Activated naive CD8-positive, alpha-beta T cell treated with anti-CD3 and anti-CD28 coated beads, Interleukin-2, amount 50 U/mL, for 24 hours (primary cell): ENCODE measurements at places on chromosomes 6 and 20.
A peak's percentile ranks its signal among the peaks of the same experiment; 100 is the strongest.

GRCh38 chr20:61733216-61733615, 332.5 kb downstream of the TAF4 start:
- H3K36me3 ChIP-seq, result no peaks in the 10 kb centered on the region
- H3K27ac ChIP-seq, result no peak overlapping the region
- H3K4me3 ChIP-seq, result no peak overlapping the region
- H3K27me3 ChIP-seq, result peaks cover 2% of the 10 kb centered on the region
- no peak for DNase-seq

GRCh38 chr6:37979392-37980221, 160.1 kb downstream of the ZFAND3 start:
- H3K27ac ChIP-seq, result no peak overlapping the region
- H3K36me3 ChIP-seq, result peaks cover 21% of the 10 kb centered on the region
- H3K4me1 ChIP-seq, result peaks cover 55% of the 10 kb centered on the region

GRCh38 chr20:31497838-31498540, 16.3 kb upstream of the HM13 start:
- H3K27me3 ChIP-seq, result peaks cover 9% of the 10 kb centered on the region
- H3K4me1 ChIP-seq, result no peaks in the 10 kb centered on the region
- no peak overlapping the region for H3K4me3 ChIP-seq

GRCh38 chr6:122048570-122048969, 350.9 kb upstream of the HSF2 start:
- no peak overlapping the region for H3K27ac ChIP-seq
- H3K4me3 ChIP-seq, result no peak overlapping the region
- H3K4me1 ChIP-seq, result no peaks in the 10 kb centered on the region
- DNase-seq, result no peak

- H3K4me3 ChIP-seq, result no peak overlapping the region
- peaks cover 7% of the 10 kb centered on the region for H3K4me1 ChIP-seq
- no peak overlapping the region for H3K27ac ChIP-seq
- DNase-seq, result no peak
- H3K36me3 ChIP-seq, result no peaks in the 10 kb centered on the region
Measured at GRCh38 chr20:19975436-19975799, 41.7 kb upstream of the NAA20 start.

- H3K27me3 ChIP-seq, result no peaks in the 10 kb centered on the region
- H3K36me3 ChIP-seq, result peaks cover 4% of the 10 kb centered on the region
Measured at GRCh38 chr6:157990321-157991066, 8.8 kb downstream of the SYNJ2 start.

DNA sequence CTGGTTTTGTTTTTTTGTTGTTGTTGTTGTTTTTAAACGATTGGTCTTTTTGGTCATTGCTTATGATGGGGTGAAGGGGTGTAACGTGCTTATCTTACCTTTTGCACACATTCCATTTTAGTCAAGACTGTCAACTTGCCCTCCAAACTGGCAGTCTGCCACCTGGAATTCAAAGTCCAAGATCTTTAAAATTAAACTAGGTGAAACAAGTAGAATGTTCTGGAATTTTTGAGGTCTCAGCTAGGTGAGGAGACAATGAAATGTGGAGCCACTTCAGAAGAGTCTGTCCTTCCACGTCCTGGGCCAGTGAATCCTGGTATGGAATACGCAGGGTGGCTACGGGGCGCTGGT, 344.6 kb downstream of the ZFAND3 start:
- no peak overlapping the region for H3K27ac ChIP-seq
- DNase-seq, result no peak
- H3K36me3 ChIP-seq, result peaks cover 11% of the 10 kb centered on the region
- no peaks in the 10 kb centered on the region for H3K4me1 ChIP-seq
- H3K27me3 ChIP-seq, result no peaks in the 10 kb centered on the region

- no peak overlapping the region for H3K27ac ChIP-seq
- H3K4me3 ChIP-seq, result no peak overlapping the region
- H3K27me3 ChIP-seq, result peaks cover 2% of the 10 kb centered on the region
- DNase-seq, result no peak
- no peaks in the 10 kb centered on the region for H3K36me3 ChIP-seq
Measured at GRCh38 chr6:2625581-2625980, 125.1 kb downstream of the MYLK4 start.

DNA sequence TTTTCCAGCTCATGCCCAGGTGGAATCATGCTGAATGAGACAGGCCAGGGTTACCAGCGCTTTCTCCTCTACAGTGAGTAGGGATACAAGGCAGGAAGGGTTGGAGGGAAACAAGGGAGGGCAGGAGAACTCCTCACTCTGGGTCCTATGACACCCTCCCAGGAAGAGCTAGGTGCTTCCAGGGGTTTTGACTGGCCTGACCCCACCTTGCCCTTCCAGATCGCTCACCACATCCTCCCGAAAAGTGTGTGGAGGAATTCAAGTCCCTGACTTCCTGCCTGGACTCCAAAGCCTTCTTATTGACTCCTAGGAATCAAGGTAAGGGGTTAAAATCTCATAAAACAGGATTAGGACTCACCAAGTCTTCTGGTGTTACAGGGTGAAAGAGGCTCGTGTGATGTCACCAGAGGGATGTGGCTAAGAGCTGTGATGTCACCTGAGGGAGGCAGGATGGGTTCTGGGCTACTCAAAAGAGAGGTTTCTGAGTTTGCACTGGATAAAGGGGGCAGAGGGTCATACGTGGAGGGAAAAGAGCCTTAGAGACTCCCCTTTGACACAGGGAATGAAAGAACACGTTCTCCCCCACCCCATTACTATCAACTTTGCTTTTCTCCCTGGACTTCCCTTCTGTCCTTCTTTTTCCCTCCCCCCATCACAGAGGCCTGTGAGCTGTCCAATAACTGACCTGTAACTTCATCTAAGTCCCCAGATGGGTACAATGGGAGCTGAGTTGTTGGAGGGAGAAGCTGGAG, 1.9 kb downstream of the APOM start:
- H3K36me3 ChIP-seq, result peaks cover 32% of the 10 kb centered on the region
- H3K4me1 ChIP-seq, result peaks cover 69% of the 10 kb centered on the region
- H3K27me3 ChIP-seq, result no peaks in the 10 kb centered on the region
- H3K27ac ChIP-seq, result peak overlapping the region; percentile 79

GRCh38 chr20:9647741-9648140, 133.4 kb downstream of the LAMP5 start:
- no peaks in the 10 kb centered on the region for H3K4me1 ChIP-seq
- H3K36me3 ChIP-seq, result no peaks in the 10 kb centered on the region
- DNase-seq, result no peak

DNA sequence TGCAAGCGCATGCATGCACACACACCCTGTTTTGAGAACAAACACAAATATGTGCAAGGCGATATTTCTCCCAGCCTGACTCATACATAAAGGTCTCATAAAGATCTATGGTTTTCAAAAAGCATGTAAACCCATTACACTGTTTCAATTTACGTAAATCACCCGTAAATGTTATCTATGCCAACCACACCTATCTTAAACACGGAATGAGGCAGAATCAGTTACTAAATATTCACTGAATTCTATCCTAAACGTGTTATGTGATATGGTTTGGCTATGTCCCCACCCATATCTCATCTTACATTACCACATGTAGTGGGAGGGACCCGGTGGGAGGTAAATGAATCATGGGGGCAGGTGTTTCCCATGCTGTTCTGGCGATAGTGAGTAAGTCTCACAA, 621.6 kb downstream of the KIF16B start:
- DNase-seq, result no peak
- no peak overlapping the region for H3K27ac ChIP-seq
- H3K36me3 ChIP-seq, result peaks cover 2% of the 10 kb centered on the region
- H3K27me3 ChIP-seq, result peaks cover 2% of the 10 kb centered on the region
- no peak overlapping the region for H3K4me3 ChIP-seq

DNA sequence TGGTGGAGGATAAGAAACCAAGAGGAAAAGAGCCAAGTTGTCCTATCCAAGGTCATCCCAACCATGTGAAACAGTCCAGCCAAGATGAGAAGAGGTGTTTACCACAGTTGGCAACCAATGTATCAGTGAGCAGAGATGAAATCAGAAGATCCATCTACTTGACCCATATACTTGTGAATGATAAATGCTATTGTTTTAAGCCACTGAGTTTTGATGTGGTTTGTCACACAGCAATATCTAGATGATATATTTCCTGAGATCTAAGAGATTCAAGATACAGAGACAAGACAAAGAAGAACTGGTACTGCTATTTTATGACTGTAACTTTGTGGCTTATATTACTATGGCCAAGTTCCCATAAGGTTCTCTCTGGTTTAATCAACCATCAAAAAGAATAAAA, 721.2 kb downstream of the MAFB start:
- no peak overlapping the region for H3K27ac ChIP-seq
- H3K36me3 ChIP-seq, result no peaks in the 10 kb centered on the region
- peaks cover 2% of the 10 kb centered on the region for H3K27me3 ChIP-seq

DNA sequence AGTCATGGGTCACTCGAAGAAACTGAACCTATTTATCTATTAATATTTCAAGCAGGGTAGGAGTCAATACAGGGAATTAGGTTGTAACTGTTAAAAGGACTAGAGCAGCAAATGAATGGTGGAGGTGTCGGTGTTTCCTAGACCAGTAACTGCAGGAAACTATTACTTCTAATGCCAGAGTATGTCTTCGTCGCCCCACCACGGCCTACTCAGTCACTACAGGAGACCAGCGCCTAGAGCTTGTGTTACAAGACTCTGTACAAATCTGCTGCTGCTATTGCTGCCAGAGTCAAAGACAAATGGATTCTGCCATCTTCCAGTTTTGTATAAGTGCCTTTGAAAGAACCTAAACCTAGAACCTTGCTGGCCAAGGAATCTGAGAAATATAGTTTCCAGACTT, 343.9 kb downstream of the SOX4 start:
- H3K27ac ChIP-seq, result no peak overlapping the region
- no peaks in the 10 kb centered on the region for H3K27me3 ChIP-seq
- no peak for DNase-seq
- H3K4me3 ChIP-seq, result no peak overlapping the region
- peaks cover 2% of the 10 kb centered on the region for H3K36me3 ChIP-seq

- DNase-seq, result no peak
- no peaks in the 10 kb centered on the region for H3K36me3 ChIP-seq
- no peaks in the 10 kb centered on the region for H3K4me1 ChIP-seq
- H3K27ac ChIP-seq, result no peak overlapping the region
- no peak overlapping the region for H3K4me3 ChIP-seq
Measured at GRCh38 chr6:78749326-78749725, 118.0 kb upstream of the IRAK1BP1 start.

DNA sequence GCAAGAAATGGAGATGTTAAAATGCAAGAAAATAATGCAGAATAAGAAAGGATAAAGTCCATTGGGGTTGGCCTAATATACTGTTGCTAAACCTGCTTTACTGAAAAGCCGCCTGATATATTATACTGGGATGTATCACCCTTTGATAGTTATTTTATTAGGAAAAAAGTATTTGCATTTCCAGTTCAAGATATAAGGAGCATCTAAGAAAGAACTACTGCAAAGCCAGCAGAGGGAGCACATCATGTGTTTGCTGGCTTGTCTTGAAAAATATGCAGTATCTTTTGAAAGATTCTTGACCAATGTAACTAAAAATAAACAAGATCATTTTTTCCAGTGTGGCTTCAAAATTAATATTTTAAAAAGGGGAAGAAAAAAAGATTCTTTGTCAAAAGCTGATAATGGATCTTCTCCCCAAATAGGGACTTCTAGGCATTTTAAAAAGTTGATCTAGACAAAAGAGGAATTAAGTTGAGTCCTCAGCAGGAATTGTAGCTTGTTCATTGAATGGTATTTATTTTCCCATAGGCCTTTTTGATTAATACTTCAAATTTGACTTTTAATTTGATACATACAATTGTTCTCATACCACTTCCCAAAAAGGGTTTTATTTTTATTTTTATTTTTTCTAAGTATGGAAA, 214.9 kb downstream of the ZFAND3 start:
- H3K4me3 ChIP-seq, result no peak overlapping the region
- no peaks in the 10 kb centered on the region for H3K27me3 ChIP-seq
- no peak overlapping the region for H3K27ac ChIP-seq
- no peak for DNase-seq

DNA sequence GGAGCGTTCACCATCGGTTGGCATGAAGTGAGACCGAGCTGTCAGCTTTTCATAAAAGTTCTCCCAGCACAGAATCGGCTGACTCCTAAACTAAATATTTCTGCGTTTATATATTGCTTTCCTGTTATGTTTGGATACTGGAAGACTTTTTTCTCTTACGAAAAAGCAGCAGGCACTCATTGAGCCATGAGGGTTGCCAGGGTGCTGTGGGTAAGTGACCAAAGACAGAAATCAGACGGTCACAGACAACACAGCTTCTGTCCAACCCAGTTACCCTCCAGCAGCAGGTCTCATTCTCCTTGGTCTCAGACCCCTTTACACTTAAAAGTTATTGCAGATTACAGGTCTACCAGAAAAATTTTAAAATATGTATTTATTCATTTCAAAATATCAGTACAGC, 113.7 kb downstream of the FAM120B start:
- DNase-seq, result no peak
- peaks cover 3% of the 10 kb centered on the region for H3K4me1 ChIP-seq
- H3K27ac ChIP-seq, result no peak overlapping the region
- no peaks in the 10 kb centered on the region for H3K36me3 ChIP-seq
- H3K27me3 ChIP-seq, result peaks cover 15% of the 10 kb centered on the region

DNA sequence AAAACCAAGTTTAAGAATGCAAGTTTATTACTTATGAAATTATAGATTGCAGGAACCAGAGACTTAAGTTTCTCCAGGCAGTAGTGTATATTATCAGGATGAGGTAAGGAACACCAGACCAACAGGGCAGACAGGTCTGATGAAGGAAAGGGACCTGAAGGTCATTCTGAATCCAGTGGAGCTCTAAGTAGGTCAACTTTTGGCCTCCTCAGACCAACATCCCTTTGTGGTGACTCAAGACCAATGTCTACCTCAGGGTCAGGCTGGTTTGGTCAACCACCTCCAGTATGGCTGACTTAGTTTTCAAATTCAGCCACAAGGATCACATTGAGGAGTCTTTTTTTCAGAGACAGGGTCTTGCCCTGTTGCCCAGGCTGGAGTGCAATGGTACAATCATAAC, 38.7 kb upstream of the TFAP2A start:
- no peak overlapping the region for H3K4me3 ChIP-seq
- no peaks in the 10 kb centered on the region for H3K36me3 ChIP-seq
- no peak for DNase-seq
- no peaks in the 10 kb centered on the region for H3K4me1 ChIP-seq
- peaks cover 7% of the 10 kb centered on the region for H3K27me3 ChIP-seq

- H3K4me1 ChIP-seq, result peaks cover 15% of the 10 kb centered on the region
- H3K27me3 ChIP-seq, result no peaks in the 10 kb centered on the region
- DNase-seq, result no peak
- no peak overlapping the region for H3K27ac ChIP-seq
- H3K36me3 ChIP-seq, result no peaks in the 10 kb centered on the region
- H3K4me3 ChIP-seq, result no peak overlapping the region
Measured at GRCh38 chr6:34589691-34590090, 33.6 kb upstream of the SPDEF start.

DNA sequence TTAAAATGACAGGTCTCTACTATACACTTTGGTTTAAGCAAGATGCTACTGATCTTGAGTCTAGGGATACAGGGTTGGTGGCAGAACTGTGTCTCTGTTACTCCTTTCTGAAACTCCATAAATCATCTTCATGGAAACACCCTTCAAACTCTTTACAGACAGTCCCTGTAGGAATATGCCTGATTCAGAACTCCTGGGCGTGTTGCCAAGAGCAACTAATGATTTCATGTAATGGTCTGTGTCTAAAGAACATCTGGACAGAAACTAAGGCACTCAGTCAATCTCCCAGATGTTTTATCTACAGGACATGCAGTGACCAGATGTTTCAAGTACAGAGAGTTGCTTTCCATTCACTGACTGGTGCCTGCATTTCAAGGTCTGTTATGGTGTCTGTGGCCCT, 464.4 kb upstream of the CHD6 start:
- no peak for DNase-seq
- H3K36me3 ChIP-seq, result no peaks in the 10 kb centered on the region
- H3K27me3 ChIP-seq, result no peaks in the 10 kb centered on the region
- no peak overlapping the region for H3K27ac ChIP-seq
- no peak overlapping the region for H3K4me3 ChIP-seq
- H3K4me1 ChIP-seq, result no peaks in the 10 kb centered on the region
